ENCODE measurements at places on chromosomes 3 and 15.

GRCh38 chr3:161049683-161050248 is 55.4 kb downstream of the B3GALNT1 start:
- DNase-seq = no peak

DNA sequence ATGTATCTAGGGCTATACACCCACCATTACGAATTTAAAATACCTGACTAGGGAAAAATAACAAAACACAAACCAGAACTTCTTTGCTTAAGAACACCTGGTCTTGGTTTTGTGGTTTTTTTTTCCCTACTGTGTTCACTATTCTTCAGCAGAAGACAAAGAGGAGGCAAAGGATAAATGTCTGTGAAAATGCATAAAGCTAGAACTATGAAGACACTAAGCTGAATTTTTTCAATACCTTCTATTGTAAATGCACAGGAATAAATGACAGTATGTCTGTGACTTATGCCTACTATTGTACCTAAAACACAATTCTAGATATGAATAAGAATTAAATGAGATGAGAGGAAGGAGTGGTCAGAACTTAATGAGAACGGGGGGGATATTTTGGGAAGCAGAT is 86.9 kb downstream of the TBL1XR1 start:
- no peak for DNase-seq

GRCh38 chr3:4819746-4820145 is 159.5 kb upstream of the BHLHE40 start:
- no peak for DNase-seq

- no peak for DNase-seq
Observed at GRCh38 chr3:9695746-9696145, 7.9 kb upstream of the CPNE9 start.

DNA sequence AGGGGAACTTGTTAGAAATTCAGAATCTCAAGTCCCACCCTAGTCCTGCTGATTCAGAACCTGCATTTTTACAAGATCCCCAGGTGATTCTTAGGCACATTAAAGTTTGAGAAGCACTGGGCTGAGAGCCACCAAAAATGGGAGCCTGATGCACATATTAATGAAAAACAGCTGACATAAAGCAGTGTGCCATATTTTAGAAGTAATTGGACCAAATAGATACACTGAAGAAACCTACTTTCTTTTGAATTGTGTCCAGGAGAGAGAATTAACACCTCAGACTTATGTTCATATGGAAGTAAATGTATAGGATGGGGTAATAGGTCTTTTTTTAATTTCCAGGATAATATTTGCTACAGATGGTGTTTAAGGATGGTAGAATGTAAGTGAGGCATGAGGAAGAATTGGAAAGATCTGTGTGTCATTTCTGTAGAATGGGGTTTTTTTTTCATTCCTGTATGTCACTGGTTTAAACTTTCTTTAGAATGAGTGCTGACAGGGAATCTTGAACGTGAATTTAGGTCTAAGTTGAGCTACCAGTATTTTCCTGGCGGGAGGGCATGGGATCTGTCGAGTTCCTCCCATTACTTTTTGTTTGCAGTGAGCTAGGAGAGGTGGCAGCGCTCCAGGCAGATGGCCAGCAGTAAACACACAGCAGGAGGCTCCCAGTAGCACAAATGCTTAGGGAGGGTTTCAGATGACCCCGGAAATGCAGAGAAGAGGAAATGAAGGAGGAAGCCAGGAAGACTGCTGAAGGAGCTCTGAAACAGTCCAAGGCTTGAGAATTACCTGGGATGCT is 185.6 kb downstream of the PLCL2 start:
- no peak for DNase-seq

DNA sequence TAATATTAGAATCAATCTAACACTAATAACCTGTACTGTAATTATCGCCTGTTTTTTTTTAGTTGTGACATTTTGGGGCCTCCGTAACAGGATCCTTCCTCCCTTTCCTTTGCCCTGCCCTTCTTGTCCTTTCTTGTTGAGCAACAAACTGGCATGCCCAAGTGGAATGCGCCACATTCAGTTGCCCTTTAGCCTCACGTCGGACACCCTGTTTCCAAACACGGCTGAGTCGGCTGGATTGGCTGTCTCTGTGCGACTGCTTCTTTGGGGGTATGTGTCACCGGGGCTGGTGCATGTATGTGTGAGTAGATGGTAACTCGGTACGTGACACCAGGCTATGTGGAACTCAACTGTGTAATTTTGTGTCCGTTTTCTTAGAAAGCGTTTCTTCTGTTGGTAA is 24.1 kb downstream of the TRAK1 start:
- DNase-seq = no peak

DNA sequence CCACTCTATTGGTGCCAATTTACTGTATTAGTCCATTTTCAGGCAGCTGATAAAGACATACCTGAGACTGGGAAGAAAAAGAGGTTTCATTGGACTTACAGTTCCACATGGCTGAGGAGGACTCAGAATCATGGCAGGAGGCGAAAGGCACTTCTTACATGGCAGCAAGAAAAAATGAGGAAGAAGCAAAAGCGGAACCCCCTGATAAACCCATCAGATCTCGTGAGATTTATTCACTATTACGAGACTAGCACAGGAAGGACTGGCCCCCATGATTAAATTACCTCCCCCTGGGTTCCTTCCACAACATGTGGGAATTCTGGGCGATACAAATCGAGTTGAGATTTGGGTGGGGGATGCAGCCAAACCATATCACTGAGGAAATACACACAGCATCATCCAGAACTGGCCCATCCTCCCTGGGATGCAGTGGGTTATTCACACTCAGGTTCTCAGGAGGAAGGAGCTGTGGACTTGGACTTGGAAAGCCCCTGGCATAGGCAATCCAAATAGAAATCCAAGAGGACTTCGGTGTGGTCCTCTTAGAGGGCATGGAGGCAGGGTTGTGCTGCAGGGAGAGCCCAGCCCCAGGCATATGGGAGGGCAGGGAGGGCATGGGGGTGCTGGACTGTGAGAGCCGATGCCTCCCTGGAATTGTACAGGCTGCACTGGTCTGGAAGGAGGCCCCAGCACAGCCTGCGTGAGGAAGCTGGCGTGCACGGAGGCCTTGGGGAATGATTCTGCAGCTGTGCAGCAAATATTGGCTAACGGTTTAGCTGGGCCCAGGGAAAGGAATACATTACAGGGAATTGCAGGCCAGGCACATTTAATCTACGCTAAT is 62.9 kb downstream of the EFCAB12 start:
- DNase-seq = no peak

- no peak for DNase-seq
Observed at GRCh38 chr15:90459368-90459767, 70.4 kb upstream of the CRTC3 start.

GRCh38 chr3:38645076-38645475 is 4.4 kb downstream of the SCN5A start:
- DNase-seq = no peak

- no peak for DNase-seq
Observed at GRCh38 chr3:2921452-2921851, 188.7 kb downstream of the IL5RA start.

GRCh38 chr15:28904003-28904402 is 18.2 kb downstream of the APBA2 start:
- DNase-seq = no peak

DNA sequence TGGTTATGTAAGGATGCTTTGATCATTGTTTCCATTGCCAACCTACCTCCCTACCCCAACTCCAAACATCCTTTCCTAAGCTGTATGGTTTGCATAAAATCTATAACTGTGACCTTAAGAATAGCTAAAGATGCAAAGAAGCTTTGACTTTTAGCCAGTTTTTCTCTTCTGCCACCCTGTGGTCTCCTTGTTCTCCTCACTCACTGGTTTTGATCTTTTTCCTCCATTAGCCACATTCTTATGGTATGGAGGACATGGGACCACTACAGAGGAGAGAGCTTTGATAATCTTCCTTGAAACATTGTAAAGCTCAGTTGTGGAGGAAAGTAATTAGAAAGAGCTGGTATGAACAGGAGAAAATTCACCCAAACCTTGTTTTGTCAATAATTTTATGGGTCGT is 115.9 kb downstream of the NEK11 start:
- DNase-seq = no peak

- no peak for DNase-seq
Observed at GRCh38 chr3:172329070-172329469, 119.2 kb downstream of the GHSR start.

DNA sequence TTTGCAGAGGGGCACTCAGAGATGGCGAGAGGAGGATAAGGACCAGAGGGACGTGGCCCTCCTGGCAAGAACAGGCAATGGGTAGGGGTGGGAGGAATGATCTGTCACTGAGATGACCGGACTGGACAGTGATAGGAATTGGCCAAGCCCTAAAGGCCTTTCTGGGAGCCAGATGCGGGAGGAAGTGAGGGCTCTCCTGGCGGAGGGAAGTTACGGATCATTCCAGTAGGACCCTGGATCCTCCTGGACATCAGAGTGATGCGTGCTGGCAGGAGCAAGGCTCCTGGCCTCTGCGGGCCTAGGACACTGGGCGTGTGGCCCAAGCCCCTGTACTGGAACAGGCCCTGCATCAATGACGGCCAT is 23.4 kb downstream of the KIF7 start:
- DNase-seq = no peak

DNA sequence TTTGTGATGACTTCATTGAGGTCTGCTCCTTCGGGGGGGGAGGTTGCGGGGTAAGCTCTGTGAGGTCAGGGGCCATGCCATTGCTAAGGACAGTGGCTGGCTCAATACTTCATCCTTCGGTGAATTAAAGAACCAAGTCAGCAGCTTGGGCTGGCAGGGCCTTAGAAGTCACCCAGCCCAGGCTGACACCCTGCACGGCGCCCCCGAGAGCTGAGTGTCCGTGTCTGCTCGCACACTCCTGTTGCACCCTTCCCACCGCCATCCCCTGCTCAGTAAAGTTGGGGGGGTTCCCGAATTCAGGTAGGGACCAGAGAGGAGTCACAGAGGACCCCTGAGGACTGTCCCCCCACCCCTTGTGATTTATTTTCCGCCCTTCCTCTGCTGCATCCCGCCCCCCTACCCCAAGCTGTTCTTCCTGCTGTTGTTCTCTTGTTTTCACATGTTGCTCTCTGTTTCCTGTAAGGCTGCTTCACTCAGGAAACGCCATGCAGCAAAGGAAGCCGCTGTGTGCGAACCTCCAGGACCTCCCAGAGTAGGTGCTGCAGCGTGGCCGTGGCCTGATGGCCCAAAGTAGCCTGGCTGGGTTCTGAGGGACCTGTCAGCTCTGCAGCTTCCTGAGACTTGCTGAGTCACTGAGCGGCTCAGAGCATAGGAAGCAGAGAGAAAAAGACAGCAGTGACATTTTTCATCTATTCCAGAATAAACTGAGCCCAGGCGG is 14.4 kb downstream of the EFCC1 start:
- DNase-seq = peak; percentile 67

- DNase-seq = no peak
Observed at GRCh38 chr15:32905481-32905880, 187.7 kb downstream of the GREM1 start.

- DNase-seq = no peak
Observed at GRCh38 chr3:188196232-188196990, 42.5 kb downstream of the LPP start.

GRCh38 chr3:181715571-181716340 is 4.0 kb downstream of the SOX2 start:
- DNase-seq = no peak

- no peak for DNase-seq
Observed at GRCh38 chr15:49988766-49989165, 130.3 kb downstream of the ATP8B4 start.

DNA sequence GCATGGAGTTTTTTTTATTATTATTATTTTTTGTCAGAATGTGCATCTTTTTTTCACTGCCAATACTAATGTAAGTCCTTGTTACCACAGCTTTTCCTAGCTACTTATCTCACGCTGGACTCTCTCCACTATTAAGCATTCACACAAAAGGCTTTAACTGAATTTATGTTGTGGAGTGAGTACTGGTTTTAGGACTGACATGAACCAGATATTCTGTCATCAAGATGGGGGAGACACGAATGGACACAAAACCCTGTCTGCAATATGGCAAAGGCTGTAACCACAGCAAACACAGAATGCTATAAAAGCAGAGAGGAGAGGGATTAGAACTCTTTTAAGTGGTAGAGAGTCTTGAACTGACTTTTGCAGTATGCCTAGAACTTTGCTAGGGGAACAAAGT is 592.2 kb upstream of the TBL1XR1 start:
- no peak for DNase-seq

- DNase-seq = no peak
Observed at GRCh38 chr15:89230277-89230676, 8.9 kb upstream of the RLBP1 start.

All from activated CD4-positive, alpha-beta T cell treated with anti-CD3 and anti-CD28 coated beads, Interleukin-10, Interleukin-2, amounts not matched to agents 100 ng/mL and 50 ng/mL, durations not matched to agents 16 hours and 8 hours (primary cell).